ENCODE measurements at places on chromosomes 4 and X. TPM values are rescaled to one million over a fixed set of nuclear protein-coding genes. Genes with fewer than 3 reads are reported as not detected.

- DNase-seq: no peak
These were observed 57.0 kb downstream of the XAGE2 start for GRCh38 chrX:52425775-52426174.

GRCh38 chrX:109848461-109849050, 115.5 kb upstream of the ACSL4 start:
- DNase-seq: no peak

DNA sequence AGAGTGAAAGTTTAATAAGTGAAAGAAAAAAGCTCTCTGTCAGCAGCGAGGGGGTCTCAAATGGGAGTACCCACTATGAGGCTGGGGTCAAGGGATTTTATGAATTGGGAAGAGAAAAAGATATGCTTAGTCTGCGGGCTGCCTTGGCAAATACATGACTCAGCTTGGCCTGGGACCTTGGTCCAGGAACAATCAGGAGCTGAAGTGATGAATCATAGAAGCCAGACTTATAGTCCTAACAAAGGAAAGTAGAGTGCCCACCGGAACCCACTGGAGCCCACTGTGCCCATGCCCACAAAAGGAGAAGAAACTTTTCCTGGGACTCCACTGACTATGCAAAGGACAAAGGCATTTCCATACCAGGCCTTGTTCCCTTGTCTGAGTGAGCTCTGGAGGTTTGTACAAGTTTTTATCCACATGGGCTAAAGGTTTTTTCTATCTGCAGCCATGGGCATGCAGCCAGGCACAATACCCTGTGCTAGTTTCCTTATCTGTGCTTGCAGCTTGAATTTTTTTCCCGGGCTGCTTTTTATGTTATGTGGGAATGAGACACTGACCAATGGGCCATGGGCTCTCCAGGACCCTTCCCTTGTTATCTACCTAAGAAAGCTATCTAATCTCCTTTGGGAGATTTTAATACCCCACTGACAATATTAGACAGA, 201.7 kb downstream of the FAM133A start:
- DNase-seq: peak; percentile 32

DNA sequence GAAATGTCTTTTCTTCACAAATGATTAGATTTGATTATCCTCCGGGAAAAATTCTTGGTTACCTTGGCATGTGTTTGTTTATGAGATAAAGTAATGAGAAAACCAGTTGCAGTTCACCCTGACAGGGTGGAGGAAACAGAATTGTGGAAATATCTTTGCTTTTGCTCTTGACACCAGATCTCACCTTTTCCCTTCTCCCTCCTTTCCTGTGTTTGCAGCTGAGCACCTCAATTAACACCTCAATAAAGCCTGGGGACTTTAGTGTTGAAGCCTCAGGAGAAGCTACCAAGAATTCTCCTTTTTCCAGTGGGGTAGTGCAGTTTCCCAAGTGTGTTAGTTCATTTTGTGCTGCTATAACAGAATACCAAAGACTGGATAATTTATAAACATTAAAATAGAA, 350.8 kb upstream of the IGFBP7 start:
- no peak for DNase-seq

- DNase-seq: no peak
These were observed 116.2 kb downstream of the CBR4 start for GRCh38 chr4:168893807-168894206.

GRCh38 chr4:46830971-46831454, 78.0 kb downstream of the COX7B2 start:
- DNase-seq: no peak

- DNase-seq: no peak
These were observed 108.8 kb downstream of the C4orf51 start for GRCh38 chr4:145788755-145789154.

- DNase-seq: no peak
These were observed 21.1 kb downstream of the AIFM1 start for GRCh38 chrX:130144509-130144908.

DNA sequence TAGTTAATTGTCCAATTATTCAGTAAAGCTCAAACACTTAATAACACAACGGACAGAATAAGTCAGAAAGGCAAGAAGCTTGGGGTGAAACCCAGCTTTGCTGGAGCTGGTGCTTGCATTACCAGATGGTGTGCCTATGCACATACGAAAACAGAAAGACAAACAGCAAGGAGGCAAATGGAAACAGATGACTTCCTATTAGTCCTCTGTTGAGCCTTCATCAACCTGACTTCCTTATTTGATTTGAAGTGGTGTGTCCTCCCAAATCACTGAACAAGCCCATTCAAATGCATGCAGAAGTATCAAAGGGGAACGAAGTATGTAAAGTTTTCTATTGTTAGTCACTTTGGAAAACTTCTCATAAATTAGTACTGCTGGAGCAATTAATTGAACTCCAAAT, 166.2 kb downstream of the ATP10D start:
- no peak for DNase-seq

DNA sequence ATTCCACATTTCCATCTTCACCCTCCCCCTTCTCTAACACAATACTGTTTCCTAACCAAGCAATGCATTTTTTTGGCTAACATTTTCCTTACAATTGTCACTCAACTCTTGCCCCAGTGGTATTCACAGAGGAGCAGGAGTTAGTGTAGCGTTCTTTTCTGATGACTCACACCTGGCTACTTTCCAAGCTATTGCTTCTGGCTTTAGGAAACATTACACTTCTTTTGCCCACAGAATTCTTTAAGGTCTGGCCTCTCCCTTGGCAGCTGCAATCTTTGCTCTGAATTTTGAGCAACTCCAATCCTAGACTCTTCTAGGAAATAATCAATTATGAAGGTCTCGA, 27.5 kb upstream of the PDGFC start:
- peak; percentile 43 for DNase-seq

GRCh38 chrX:153966283-153966688, 5.3 kb downstream of the HCFC1 start:
- peak; percentile 49 for DNase-seq

DNA sequence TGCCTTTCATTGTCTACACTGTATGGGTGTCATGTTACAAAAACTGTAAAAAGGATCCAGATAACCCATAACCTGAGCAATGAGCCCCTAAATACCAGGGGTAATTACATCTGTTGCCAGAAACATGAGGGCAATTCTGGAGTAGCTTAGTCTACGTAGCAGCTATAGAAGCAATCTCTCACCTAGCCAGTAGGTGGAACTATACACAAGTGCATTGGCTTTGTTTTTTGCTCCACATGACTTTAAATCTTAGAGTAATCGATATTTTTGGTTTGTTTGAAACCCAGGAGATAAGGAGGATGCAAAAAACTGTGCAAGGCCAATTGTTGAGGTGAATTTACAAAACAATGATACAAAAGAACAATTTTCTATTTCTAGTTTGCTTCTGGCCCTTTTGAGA, 57.5 kb downstream of the GPR82 start:
- DNase-seq: no peak

DNA sequence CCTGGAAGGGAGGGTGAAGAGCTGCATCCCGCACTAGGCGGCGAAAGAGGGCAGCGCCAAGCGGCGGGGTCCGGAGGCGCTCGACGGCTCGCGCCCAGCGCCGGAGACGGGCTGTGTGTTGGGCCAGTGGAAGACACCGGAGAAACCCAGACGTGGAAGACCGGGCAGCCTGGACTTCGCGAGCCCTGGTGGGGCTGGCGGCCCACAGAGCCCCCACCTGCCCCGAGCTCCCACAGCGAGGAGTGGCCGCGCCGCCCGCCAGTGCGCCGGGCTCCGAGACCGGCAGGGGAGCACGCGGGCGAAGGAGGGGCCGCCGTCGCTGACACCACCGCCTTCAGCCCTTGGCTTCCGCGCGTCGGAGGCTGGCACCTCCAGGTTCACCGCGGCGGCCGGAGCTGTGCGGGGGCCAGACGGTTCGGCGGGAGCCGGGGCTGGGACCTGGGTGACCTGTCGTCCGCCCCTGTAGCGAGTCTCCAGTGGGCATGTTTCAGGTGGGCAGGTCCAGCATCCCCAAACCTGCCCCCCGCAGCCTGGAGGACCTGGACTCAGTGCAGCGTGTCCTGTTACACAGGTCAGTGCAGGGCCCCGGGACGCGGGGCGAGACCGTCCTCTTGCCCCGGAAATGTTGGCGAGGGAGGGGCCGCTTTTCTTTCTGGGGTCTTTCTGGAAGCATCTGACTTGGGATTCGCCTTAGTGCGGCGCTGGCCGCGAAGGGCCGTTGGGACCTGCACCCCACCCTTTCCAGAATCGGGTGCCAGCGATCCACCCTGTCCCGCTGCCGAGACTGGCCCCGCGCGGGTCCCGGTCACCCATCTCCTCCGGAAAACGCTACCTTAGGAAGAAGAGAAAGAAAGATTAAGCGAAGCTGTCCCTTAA, 9.6 kb upstream of the INTU start:
- DNase-seq: peak; percentile 80

- DNase-seq: peak; percentile 64
These were observed 704 bp downstream of the FAM114A1 start for GRCh38 chr4:38868059-38868960.

DNA sequence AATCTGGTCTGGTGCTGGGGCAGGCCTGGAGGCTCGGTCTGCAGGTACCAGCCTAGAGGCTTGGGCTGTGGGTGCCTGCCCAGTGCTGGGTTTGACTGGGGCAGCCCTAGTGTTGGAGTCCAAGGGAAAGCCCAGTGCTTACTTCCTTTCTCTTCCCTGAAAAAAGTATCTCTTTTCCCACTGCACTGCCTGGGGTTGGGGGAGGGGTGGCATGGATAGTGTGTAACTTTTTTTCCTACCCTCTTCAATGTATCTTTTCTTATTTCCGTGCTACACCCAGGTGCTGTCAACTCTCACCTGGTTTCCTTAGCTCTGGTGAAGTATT, 21.6 kb downstream of the KANTR start:
- peak; percentile 29 for DNase-seq

DNA sequence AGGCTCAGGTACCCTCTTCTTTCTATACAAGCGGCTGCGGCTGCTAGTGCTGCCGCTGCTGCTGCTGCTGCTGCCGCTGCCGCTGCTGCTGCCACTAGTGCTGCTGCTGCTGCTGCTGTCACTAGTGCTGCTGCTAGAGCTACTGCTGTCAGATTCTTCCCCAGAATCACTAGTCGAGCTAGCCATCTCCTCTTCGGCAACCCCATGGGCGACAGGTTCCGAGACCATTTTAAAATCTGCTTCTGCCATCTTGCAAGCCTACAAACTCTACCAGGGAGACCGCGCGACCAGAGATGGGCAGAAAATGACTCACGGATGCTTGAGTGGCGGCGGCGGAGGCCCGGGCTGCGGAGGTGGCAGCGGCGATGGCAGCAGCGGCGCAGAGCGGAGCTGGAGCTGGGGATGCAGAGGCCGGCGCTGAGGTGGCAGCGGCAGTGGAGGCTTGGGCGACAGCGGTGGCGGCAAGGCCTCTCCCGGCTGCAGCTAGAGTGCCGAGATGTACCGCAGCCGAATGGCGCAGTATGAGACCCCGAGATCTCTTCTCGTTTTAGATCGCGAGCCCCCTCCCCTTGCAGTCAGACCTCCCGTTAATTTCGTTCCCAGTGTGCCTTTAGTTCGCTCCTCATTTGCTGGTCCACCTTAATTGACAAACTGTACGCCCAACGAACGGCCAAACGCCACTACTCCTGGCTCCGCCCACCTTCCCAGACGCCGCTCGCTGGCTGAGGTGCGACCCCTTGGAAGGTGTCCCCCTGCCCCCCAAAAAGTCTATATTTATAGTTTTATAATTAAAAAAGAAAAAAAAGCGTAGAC, at the start of gene NAP1L3:
Gene NAP1L3, minus strand, starts transcription at position 523 of the 813 bp plus-strand sequence. Its CDS starts 274 bp downstream, at position 249.
- DNase-seq: peak; percentile 88

DNA sequence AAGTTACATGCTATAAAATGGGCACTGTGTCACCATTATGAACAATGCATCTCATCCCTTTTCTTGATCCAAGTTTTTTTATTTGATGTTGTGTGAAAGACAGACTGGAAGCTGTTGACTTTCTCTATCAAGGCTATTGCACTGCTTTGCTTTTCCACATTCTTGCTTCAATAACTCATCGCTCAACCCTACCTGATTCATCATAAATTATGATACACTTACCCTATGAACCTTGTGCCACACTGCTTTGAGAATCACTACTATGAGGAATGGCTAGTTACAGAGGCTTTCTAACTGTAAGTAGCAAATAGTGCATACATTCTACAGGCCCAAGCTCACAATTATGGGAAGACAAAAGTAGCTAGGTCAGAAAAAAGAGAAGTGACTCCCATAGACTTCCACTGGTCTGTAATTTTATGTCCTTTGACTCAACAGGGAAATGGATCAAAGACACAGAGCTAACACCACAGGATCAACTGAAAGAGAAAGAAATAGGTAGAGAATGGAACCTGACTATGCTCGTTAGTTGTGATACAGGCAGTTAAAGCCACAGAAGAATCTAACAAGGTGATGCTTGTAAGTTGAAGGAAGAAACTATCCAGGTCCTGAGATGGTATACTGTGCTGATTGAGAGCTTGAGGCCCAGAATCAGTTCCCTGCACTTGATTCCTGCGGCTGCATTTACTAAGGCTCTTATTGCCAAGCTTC, 163.5 kb downstream of the PPP3CA start:
- DNase-seq: no peak

DNA sequence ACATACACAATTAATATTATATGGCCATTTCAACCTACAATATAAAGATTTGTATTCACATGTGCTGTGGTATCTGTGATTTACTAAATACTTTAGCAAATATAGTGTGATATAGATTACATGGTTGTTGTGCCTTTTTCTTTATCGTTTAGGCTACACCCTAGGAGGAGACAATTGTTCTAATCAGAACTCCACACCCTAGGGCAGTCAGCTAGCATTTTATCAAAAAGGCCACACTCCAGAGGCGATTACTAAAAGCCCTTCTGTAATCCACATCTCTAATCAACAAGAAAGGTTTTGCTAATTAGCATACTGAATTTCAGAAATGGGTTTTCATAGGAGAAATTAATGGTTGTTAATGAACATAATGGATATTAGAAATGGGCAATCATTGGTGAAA, 319.5 kb upstream of the NOCT start:
- no peak for DNase-seq

- peak; percentile 22 for DNase-seq
These were observed 75.1 kb downstream of the PRKX start for GRCh38 chrX:3638280-3638873.

DNA sequence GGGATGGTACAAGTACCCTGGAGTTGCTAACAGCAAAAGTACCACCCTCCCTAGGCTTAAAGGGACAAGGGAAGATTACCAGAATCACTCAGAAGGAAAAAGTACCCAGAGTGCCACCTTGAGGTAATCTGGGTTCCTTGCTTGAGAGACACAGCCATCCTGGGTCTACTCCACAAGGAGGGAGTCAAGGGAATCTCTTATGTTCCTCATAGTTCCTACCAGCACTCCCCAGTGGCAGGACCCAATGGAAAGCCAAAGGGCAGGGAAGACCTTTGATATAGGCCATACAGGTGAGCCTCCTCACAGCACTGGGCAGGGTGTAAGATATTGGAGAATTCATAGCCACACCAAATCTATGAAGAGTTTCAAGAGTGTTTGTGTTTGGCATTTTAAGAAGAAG, 5.7 kb downstream of the IL2 start:
- peak; percentile 36 for DNase-seq

NRK gene
- 3.7 TPM for polyA plus RNA-seq

NLGN3 gene
- 8.2 TPM for polyA plus RNA-seq

RADX gene
- polyA plus RNA-seq: 6.2 TPM

C4orf36 gene
- 26.4 TPM for polyA plus RNA-seq

ZNF674 gene
- 2.4 TPM for polyA plus RNA-seq

NWD2 gene
- 0.12 TPM for polyA plus RNA-seq

HSD17B13 gene
- polyA plus RNA-seq: 0.40 TPM

AGTR2 gene
- polyA plus RNA-seq: 0.34 TPM

CFAP47 gene
- 2.9 TPM for polyA plus RNA-seq

ATP8A1 gene
- polyA plus RNA-seq: 5.5 TPM

IL3RA gene
- polyA plus RNA-seq: 3.4 TPM

EDNRA gene
- polyA plus RNA-seq: 14.1 TPM

Measured in testis (tissue), 5 donors.